Stimulated activated CD8-positive, alpha-beta memory T cell treated with anti-CD3 and anti-CD28 coated beads, Interleukin-15, amount 100 ng/mL, for 1 hour (primary cell): ENCODE measurements at places on chromosomes 7 and 10.

DNA sequence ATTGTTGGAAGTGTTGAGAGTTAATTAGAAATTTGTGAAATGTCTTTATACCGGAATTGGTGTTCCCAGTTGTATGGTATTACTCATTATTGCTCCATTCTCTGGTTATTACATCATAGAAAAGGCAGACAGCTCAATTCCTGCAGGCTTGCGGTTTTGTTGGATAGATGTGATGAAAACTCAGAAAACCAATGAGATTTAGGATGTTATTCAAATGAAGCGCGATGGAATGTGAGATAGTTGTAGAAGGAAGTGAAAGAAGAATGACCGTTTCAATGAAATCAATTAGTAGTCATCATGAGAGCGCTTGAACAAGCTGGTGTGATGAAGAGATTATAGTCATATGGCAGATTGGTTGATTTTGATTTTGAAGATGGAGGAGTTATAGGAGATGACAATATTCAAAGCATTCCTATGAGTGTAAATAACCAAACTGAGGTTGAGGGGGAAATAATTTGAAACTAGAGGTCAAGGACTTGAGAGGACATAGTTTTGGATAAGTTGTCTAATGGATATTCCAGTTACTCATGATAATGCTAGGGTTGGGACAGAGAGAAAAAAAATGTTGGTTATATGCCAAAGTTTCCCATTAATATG is 991.5 kb downstream of the NRG3 start:
- DNase-seq: no peak

DNA sequence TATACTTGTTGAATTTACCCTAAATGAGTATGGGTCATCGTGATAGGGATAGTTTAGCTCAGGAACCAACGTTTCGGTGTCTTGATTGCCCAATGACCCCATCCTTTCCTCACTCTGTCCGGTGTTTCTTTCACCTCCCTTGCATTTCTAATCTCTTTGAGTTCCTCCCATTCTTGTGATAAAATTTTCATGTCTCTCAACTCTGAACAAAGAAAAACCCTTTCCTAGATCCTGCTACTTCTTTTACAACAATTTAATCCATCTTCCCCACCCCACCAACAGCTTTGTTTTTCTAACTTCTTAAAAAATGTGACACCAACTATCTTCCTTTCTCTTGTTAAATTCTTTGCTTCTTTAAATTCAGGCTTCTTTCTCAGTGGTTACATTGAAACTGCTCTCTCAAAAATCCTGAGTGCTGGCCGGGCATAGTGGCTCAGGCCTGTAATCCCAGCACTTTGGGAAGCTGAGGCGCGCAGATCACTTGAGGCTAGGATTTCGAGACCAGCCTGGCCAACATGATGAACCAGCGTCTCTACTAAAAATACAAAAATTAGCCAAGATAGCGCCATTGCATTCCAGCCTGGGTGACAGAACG is 130.3 kb upstream of the MINDY3 start:
- DNase-seq: no peak

DNA sequence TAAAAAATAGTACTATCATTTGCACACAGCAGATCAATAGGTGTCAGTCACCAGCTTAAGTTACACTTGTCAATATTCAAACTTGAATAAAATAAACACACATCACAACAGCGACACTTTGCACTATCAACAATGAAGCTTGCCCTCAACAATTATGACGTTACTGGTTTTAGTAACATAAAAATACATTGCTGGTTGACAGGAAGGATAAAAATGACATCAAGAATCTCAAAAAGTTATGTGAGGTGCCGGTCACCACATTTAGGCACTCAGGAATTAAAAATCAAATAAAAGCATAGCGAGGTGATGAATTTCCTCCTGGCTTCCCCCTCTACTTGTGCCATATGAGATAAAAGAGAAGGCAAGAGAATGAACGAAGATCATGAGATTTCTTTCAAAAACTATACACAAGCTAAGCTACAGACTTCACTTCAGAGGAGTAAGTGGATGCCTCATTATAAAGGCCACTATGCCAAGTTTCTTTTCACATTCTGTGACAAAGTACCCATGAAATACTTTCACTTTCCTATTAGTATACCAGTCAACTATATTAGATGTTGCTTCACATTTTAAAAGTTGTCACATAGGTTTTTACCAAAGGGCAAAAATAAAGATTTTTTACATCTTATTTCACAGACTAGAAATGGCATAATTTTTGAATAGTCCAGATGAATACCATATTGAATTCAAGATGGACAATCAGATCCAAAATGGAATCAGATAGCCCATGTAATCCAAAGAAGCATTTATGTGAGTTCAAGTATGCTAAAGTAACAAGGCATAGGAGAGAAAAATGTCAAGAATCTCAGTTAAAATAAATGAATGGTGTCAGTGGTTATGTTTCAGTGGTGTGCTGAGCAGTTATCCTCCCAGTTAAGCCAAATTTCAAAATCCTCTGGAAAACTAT is 3.6 kb downstream of the CCDC71L start:
- DNase-seq: no peak

DNA sequence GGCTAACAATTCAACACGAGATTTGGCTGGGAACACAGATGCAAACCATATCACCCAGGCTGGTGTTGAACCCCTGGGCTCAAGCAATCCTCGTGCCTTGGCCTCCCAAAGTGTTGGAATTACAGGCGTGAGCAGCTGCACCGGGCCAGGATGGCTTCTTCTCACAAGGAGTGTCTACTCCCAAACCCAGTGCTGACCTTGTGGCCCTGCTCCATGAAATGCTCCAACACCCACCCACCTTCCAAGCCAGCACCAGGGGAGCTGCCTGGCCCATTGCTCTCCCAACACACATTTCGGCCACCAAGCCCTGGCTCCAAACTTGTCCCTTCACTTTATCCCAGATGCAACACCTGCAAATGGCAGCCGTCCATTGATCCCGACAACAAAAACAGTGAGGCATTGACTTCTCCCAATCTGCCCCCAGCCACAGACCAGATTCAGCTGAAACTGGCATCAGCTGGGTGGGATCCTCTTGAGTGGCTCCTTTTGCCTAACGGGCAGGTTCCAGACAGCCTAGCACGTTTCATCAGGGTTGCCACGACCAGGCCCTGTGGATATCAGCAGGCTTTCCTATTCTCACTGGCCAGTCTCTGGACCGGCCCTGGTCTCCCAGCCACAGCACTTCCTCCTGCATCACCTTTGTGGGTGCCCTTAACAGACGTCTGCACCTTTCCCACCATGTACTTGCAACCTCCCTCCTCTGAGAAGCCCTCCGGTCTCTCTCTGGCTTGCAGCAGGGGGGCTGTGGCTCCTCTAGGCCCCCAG is 105.7 kb upstream of the CARD11 start:
- DNase-seq: no peak

- no peak for DNase-seq
These were observed 268.0 kb upstream of the KAT6B start for GRCh38 chr10:74558403-74558802.

DNA sequence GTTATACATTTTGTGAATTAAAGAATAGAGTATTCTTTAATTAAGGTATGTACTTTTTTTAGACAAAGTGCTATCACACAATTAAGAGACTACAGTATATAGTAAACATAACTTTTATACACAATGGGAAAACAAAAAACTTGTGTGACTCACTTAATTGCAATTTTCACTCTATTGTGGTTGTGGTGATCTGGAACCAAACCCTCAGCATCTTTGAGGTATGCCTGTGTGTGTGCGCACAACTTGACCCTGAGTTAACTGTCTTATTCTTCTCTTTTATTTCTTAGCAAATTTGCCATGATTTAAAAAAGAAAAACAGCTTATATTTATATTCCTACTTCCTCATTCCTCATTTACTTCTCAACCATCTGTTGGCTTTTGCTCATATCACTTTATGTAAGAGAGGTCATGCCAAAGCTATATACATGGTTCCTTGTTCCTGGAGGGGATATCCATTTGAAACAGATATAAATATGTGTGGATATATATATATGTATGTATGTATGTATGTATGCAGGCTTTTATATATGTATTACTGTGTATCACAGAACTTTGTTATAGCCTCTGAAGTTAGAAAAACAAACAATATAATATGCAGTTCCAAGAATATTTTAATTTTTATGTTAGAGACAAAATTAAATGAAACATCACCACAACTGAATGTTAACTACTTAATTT is 259.5 kb upstream of the HGF start:
- DNase-seq: no peak

DNA sequence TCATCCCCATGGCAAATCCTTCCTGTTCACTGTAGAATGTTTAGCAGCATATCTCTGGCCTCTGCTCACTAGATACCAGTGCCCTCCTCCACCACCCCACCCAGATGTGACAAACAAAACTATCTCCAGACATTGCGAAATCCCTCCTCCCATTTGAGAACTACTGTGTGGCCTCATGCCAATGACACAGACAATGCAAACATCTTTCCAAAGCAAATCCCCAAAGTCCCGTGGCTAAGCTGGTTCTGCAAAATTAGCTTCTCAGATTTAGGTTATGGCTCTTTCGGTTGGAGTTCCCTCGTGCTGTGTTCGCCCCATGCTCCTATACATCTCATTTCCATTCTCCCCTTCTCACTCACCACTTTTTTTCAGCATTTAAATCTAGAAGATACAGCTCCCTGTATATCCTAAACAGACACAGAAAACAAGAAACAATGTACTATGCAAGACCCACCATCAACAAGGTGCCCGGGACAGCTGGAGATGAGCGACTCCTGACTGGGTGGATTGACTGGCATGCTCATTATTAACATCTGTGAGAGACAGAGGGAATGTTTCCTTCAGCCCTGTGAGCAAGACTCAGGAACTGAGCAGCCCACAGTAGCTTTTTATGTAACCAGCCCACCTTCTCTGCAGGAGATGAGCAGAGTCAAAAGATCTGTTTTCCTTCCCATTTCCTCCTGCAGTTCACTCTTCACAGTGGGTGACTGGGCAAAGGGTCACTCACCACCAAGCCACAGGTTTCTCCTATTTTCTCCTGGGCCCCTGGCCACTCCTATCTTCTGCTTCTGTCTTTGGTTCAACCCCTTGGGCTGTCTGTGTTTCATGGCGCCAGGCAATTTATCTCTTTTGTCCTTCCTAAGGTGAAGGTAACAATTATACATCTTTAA is 225.7 kb upstream of the AOAH start:
- no peak for DNase-seq

DNA sequence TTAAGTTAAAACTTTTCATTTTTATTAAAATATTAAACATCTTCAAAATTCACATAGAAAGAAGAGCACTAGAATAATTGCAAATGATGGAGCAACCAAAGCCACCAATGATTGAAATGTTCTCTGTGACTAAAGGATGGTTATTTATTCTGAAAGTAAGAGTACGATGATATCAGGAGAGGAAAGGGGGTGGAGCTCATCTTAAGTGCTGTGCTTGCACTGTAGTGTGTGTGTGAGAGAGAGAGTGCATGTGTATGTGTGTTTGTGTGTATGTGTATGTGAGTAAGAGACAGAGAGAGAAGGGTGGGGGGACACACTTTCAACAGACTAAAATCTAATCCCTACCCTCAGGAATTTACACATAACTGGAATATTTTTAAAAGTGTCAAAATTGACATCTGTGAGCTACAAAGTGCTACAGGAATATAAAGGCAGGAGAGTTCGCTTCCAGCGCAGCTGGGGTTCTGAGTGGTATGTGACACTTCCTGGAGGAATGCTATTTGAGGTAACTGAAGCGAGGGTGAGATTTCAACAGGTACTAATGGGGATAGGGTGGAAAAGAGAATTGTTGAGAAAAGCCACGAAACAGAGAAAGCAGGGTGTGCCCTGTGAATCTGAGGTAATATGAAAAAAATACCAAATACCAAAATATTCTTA is 57.2 kb upstream of the SMNDC1 start:
- no peak for DNase-seq

- no peak for DNase-seq
These were observed 31.9 kb upstream of the C10orf53 start for GRCh38 chr10:49647554-49647953.

- no peak for DNase-seq
These were observed 105.6 kb downstream of the ANKRD26 start for GRCh38 chr10:26994743-26995142.

DNA sequence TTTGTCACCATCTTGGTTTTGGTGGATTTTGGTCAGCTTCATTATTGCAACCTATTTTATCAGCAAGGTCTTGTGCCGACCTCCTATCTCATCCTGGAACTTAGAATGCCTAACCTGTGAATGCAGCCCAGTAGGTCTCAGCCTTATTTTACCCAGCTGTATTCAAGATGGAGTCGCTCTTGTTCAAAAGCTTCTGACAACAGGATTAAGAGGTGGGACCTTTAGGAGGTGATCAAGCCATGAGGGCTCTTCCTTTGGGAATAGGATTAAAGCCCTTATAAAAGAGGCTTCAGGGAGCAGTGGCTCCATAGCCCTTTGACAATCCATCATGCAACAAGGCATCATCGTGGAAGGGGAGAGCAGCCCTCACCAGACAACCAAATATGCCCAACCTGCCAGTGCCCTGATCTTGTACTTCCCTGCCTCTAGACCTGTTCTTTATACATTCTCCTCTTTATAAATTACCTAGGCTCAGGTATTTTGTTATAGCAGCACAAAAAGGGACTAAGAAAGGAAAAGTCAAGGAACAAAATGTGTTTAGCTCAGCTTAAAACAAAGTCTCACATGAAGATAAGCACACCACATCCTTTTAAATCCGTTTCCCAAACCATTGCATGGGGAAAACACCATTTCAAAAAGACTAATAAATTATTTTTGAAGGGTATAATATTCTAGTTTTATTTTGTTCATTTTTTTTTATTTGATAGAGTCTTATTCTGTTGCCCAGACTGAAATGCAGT is 8.5 kb upstream of the MAP3K8 start:
- no peak for DNase-seq

DNA sequence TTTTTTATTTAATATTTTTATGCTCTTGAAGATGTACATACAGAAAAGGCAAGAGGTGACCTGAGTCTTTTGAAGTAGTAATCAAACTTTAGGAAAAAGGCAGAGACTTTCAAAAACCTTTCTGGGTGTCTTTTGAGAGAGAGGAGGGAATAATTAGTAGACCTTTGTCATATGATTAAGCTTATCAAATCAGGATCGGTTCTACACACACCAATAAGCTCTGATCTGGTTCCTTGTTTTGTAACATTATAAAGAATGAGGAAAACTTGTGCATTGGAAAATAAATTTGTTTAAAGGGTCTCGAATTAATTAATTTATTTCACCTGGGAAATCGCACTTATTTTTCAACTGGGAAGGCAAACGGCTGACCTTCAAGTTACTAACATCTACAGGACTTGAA is 11.9 kb downstream of the TWIST1 start:
- no peak for DNase-seq

GRCh38 chr7:132450696-132451095 is 125.6 kb downstream of the PLXNA4 start:
- no peak for DNase-seq
